Temporal lobe (tissue), 4 donors: ENCODE measurements at places on chromosomes 3 and 15. TPM values are rescaled to one million over a fixed set of nuclear protein-coding genes. Genes with fewer than 3 reads are reported as not detected.

Gene ZNF860
- 2.2 TPM for total RNA-seq

Gene TUSC7
- 0.25 TPM for total RNA-seq

Gene OXTR
- total RNA-seq = 0.74 TPM

Gene SNTN
- total RNA-seq = not detected

Gene ZIC1
- 12.3 TPM for total RNA-seq

Gene SEMA3B
- total RNA-seq = 3.2 TPM

Gene THBS1
- total RNA-seq = 29.5 TPM

Gene SLC22A14
- total RNA-seq = 0.25 TPM

Gene PPP1R14D
- not detected for total RNA-seq

Gene GP5
- under 0.01 TPM for total RNA-seq

Gene SLC38A3
- total RNA-seq = 5.4 TPM

Gene CCDC32
- total RNA-seq = 23.8 TPM

Gene PLA2G4D
- total RNA-seq = not detected

Gene PIGZ
- 3.4 TPM for total RNA-seq

Gene SERINC4
- under 0.01 TPM for total RNA-seq

Gene ITIH4
- total RNA-seq = 2.2 TPM

Gene ATP13A5
- total RNA-seq = 0.49 TPM

Gene MAPK6
- total RNA-seq = 64.2 TPM

Gene TLR9
- total RNA-seq = not detected

Gene ST3GAL6
- 13.0 TPM for total RNA-seq

Gene MKRN3
- 13.5 TPM for total RNA-seq

Gene RETNLB
- total RNA-seq = not detected

Gene PTH1R
- 0.98 TPM for total RNA-seq

Gene GALNT15
- total RNA-seq = 2.2 TPM

Gene FGF7
- 1.2 TPM for total RNA-seq

Gene TICRR
- 1.2 TPM for total RNA-seq

Gene CCR5
- not detected for total RNA-seq

Gene SEMA6D
- 49.4 TPM for total RNA-seq

Gene PLIN1
- under 0.01 TPM for total RNA-seq

Gene PDE12
- total RNA-seq = 14.3 TPM

Gene SLC28A1
- total RNA-seq = not detected

Gene CACNA2D2
- total RNA-seq = 3.9 TPM

Gene MESP2
- total RNA-seq = not detected

Gene CCDC54
- 0.25 TPM for total RNA-seq

Gene IQCH
- total RNA-seq = 2.7 TPM

Gene ITIH1
- total RNA-seq = not detected

Gene CCR9
- not detected for total RNA-seq

Gene GUCA1C
- not detected for total RNA-seq

Gene RNF111
- total RNA-seq = 34.4 TPM

Gene MORC1
- total RNA-seq = under 0.01 TPM

Gene C3orf85
- not detected for total RNA-seq

Gene ABHD10
- 48.9 TPM for total RNA-seq

Gene JAGN1
- 8.9 TPM for total RNA-seq

Gene WDR5B
- total RNA-seq = 7.6 TPM

Gene CCR3
- not detected for total RNA-seq

Gene TRMT10C
- total RNA-seq = 36.4 TPM
